Right ventricle myocardium superior (tissue), 1 donor: ENCODE measurements at places on chromosomes 2 and 18.

DNA sequence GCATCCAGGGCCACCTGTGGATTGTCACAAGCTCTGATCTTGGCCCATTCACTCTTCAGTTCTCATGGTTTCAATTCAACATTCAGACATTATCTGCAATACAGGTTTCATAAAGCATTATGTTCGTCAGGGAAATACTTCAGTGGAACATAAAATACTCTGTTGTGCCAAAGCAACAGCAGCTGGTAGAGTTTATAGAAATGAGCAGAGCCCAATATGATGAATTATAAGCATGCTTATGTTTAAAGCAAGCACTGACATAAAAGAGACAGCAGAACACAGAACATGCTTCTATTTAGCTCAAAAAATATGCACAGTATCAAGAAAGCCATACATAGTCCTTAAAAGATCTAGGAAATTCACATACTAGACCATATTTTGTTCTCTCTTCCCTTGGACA, 71.3 kb downstream of the PDK1 start:
- DNase-seq: no peak

DNA sequence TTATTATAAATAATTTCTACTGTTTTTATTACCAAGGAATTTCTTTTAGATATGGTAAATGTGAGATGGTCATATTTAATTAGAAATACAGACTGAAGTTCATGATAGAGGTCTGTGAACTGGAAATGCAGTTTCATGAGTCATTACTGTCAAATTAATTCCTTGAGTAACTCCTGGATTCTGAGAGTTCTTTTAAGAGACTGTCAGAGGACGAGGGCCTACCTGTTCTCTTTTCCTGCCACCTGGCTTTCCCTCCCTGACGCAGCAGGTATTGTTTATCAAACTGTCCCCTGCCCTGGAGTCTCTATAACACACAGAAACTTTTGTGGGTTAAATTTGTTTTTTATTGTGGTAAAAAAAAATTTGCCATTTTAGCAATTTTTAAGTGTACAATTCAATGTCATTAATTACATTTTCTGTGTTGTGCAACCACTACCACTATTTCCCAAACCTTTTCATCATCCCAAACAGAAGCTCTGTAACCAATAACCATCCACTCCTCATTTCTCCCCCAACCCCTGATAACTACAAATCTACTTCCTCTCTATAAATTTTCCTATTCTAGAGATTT, 142.6 kb downstream of the DIS3L2 start:
- DNase-seq: no peak

- no peak for DNase-seq
Measured at GRCh38 chr18:60146220-60146960, 226.2 kb downstream of the MC4R start.

- DNase-seq: no peak
Measured at GRCh38 chr18:59085126-59085794, 54.4 kb upstream of the SEC11C start.

DNA sequence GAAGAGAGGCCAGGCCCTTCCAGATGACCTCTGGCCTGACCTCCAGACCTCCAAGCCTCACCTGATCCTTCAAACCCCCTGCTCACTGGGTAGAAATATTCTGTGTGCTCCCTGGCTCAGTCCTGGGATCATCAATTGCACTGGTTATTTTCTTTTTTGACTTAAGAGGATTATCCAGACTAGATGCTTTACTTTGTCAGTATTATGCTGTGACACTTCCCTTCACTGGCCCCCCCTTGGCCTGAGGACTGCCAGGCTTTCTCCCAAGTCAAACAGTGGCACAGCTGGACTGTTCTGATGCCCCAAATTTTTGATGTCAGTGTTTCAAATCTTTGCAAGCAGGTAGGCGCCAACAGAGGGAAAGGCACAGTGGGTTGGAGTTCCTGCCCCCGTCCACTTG, 156.3 kb upstream of the SKOR2 start:
- DNase-seq: no peak

DNA sequence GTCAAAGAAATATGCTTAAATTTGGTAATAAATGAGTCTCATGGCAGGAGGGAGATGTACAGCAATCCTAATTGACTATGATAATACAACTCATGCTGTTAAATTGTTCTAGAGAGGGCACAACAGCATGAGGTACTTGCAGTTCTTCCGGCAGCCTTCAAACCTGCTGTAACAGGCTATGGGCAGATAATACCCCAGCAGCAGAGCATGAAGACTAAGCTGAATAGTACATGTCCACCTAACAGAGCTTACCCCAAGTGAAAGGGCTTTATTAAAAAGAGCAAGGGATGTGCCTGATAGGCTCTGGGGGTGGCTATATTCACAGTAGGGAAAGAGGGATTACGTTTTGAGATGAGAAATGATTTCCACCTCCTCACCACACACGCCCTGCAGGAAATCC, 28.9 kb downstream of the MRO start:
- DNase-seq: no peak
